Breast epithelium (tissue), 4 donors: ENCODE measurements at places on chromosomes 16 and 17.

- H3K36me3 ChIP-seq, result peaks cover 12% of the 10 kb centered on the region
- DNase-seq, result no peak
- no peak overlapping the region for H3K27ac ChIP-seq
- no peaks in the 10 kb centered on the region for H3K27me3 ChIP-seq
- no peak overlapping the region for H3K4me3 ChIP-seq
- no peaks in the 10 kb centered on the region for H3K4me1 ChIP-seq
Observed at GRCh38 chr17:50380369-50381259, 7.6 kb downstream of the EME1 start.

DNA sequence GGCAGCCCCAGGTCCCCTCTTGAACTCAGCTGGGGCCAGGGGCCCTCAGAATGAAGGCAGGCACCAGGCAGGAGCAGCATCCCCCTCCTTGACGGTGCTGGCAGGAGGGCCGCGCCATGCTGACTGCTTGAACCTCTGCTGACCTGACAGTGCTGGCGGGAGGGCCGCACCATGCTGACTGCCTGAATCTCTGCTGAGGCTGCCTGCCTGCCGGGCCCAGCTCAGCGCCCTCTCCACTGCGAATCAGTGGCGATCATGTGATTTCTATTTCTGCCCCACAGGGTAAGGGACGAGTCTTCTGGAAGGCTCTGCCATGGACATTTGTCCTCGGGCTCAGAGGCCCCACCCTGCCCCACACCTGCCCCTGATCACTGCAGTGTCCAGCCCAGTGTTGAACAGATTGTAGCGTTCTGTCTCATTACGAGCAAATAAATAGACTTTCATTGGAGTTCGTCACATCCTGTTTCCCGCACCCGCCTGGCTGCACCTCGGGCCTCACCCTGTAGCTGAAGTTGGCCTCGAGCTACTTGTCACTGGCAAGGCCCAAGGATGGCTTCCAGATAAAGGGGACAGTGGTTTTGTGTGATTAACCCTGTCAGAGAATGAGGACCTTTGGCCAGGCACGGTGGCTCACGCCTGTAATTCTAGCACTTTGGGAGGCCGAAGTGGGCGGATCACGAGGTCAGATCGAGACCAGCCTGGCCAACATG, 8.6 kb downstream of the C16orf90 start:
- H3K4me3 ChIP-seq, result no peak overlapping the region
- peaks cover 4% of the 10 kb centered on the region for H3K36me3 ChIP-seq
- DNase-seq, result no peak
- no peaks in the 10 kb centered on the region for H3K4me1 ChIP-seq

DNA sequence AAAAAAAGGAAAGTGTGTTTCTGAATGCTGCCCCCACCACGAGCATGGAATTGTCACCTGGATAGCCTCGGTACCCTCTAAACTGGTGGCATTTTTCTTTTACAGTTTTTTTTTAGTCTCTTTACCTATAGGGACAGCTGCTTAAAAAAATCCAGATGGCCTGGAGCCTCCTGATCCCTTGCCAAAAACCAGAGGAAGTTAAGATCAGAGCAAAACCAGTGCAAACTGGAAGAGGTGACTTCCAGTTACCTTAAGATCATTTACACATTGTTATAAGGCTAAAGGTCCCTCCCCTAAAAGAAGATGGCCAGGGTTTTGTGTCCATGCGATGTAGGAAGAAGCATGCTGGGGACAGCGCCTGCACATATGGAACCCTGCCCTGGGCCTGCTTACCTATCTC, 3.5 kb downstream of the MEFV start:
- no peak overlapping the region for H3K27ac ChIP-seq
- no peak for DNase-seq
- no peak overlapping the region for H3K4me3 ChIP-seq
- no peaks in the 10 kb centered on the region for H3K27me3 ChIP-seq
- no peaks in the 10 kb centered on the region for H3K36me3 ChIP-seq
- H3K4me1 ChIP-seq, result no peaks in the 10 kb centered on the region

DNA sequence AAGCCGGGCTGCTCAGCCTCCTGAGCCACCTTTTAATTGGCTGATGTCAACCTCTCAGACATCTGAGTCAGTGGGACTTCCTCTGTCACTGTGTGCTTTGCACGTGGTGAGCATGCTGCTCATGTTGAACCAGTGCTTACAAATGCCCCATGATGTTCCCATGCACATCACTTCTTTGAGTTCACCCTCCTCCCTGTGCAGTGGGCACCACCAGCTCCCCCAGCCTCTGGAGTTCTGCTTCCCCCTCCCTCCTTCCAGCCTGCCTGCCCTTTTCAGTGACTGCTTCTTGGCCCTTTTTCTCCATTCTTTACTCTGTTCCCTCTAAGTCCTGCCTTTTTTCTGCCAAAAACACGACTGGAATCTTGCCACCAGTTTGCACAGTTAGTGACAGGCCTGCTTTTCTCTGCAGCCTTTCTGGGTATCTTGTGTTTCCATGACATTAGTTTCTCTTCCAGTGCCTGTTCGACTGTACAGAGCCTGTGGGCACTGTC, 41.6 kb downstream of the USP10 start:
- no peaks in the 10 kb centered on the region for H3K36me3 ChIP-seq
- no peak overlapping the region for H3K27ac ChIP-seq

GRCh38 chr17:82978765-82979349, 100.6 kb upstream of the METRNL start:
- no peaks in the 10 kb centered on the region for H3K27me3 ChIP-seq
- H3K27ac ChIP-seq, result no peak overlapping the region

DNA sequence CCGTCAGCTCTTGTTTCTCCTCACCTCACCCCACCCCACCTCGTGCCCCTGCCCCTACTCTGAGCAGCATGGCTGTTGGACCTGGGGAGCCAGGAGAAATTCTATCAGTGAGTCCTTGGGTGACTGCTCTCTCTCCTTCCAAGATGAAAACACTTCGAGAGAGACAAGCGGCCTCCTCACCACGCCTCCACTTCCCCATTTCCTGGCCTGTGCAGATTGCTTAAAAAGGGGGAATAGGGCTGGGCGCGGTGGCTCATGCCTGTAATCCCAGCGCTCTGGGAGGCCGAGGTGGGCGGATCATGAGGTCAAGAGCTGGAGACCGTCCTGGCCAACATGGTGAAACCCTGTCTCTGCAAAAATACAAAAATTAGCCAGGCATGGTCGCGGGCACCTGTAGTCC, 9.5 kb downstream of the DLX4 start:
- H3K4me3 ChIP-seq, result no peak overlapping the region
- H3K4me1 ChIP-seq, result no peaks in the 10 kb centered on the region
- H3K27me3 ChIP-seq, result no peaks in the 10 kb centered on the region
- H3K36me3 ChIP-seq, result no peaks in the 10 kb centered on the region
- H3K27ac ChIP-seq, result no peak overlapping the region

DNA sequence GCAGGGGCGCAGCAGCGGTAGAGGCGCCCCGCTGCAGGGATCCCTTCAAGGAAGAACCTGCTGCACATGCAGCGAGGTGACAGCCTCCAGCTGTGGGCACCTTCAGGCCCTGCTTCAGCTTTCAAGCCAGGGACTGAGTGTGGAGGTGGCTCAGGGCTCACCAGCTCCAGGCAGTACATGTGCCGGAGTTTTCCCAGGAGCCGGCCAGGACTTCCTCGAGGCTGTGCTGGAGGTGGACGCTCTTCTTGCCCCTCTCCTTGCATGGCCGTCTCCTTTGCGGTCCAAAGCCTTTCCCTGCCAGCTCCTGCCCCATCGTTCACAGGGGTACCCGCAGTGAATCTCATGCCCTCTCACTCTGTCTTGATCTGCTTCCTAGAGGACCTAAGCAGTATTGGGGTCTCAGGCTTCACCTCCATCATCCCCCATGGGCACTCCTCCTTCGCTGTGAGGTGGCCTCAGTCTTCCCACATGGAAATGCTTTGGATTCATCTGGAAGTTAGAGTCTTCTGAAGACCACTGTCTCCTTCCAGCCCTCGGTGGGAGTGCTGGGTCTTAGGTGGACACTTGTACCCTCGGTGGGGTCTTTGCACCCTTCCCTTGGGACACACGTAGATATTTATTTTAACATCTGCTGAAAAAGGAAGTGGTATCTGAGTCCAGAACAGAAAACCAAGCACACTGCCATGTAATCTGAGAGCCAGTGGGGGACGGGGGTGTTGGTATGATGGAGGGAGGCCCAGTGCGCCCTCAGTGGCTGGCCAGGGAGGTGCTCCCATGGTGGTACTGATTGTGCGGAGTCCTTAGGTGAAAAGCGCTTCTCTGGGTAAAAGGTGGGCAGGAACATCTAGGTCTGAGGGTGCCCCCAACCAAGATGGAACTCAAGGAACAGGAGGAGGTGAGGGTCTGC, 7.0 kb downstream of the XYLT2 start:
- H3K27ac ChIP-seq, result no peak overlapping the region
- peaks cover 5% of the 10 kb centered on the region for H3K36me3 ChIP-seq
- DNase-seq, result no peak
- H3K27me3 ChIP-seq, result no peaks in the 10 kb centered on the region
- no peak overlapping the region for H3K4me3 ChIP-seq
- no peaks in the 10 kb centered on the region for H3K4me1 ChIP-seq

DNA sequence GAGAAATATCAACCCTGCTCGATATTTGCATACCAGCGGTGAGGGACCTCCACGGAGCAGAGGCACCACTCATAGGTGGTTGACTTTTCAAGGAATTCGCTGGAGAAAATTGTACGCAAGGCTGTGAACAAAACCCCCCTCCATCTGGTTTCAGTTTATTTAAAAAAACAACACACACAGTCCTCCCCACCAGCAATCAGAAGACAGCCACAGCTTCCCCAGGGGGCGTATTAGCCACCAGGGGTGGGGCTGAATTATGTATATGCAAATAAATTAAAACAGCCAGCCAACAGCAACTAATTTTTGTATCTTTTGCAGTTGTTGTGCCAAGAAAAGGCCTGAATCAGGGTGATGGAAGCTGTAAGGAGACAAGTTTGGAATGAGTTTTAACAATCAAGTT, 5.9 kb upstream of the HSD11B2 start:
- DNase-seq, result no peak
- H3K4me1 ChIP-seq, result peaks cover 4% of the 10 kb centered on the region
- H3K36me3 ChIP-seq, result no peaks in the 10 kb centered on the region
- H3K27me3 ChIP-seq, result no peaks in the 10 kb centered on the region

GRCh38 chr17:73555199-73555960, 88.9 kb downstream of the SDK2 start:
- H3K27ac ChIP-seq, result no peak overlapping the region
- no peaks in the 10 kb centered on the region for H3K36me3 ChIP-seq
- no peak overlapping the region for H3K4me3 ChIP-seq
- H3K4me1 ChIP-seq, result no peaks in the 10 kb centered on the region
- no peak for DNase-seq
- H3K27me3 ChIP-seq, result no peaks in the 10 kb centered on the region

DNA sequence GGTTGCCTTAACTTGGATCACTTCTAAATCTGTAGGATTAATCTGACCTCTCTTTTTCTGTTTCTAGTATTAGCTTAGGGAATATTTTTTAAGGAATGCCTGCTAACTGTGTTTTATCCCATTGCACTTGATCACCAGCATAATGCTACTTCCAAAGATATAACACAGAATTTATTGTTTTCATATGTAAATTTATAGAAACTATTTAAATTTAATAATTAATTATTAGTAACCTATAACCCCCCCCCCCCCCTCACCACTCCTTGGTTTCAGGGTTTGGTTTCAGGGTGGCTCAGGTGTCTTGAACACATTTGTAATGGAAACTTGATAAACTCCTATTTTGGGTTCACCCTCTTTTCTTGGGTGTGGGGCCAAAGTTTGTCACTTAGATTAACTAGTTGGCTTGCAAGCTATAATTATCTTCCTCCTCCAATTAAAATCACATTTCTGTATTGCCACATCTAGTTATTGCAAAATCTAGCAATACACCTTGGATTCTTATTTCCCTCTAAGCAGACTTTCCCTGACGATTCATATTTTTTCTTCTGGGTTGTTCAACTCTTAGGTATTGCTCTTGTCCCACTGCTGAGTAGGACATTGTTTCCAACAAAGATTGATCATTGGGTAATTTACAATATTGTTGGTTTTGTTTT, 18.3 kb downstream of the KRT12 start:
- H3K4me3 ChIP-seq, result no peak overlapping the region
- no peaks in the 10 kb centered on the region for H3K27me3 ChIP-seq
- no peaks in the 10 kb centered on the region for H3K36me3 ChIP-seq
- no peak overlapping the region for H3K27ac ChIP-seq

- no peaks in the 10 kb centered on the region for H3K36me3 ChIP-seq
- H3K4me3 ChIP-seq, result no peak overlapping the region
- no peak overlapping the region for H3K27ac ChIP-seq
- H3K4me1 ChIP-seq, result no peaks in the 10 kb centered on the region
- no peak for DNase-seq
Observed at GRCh38 chr16:11446566-11447119, 101.4 kb downstream of the RMI2 start.

DNA sequence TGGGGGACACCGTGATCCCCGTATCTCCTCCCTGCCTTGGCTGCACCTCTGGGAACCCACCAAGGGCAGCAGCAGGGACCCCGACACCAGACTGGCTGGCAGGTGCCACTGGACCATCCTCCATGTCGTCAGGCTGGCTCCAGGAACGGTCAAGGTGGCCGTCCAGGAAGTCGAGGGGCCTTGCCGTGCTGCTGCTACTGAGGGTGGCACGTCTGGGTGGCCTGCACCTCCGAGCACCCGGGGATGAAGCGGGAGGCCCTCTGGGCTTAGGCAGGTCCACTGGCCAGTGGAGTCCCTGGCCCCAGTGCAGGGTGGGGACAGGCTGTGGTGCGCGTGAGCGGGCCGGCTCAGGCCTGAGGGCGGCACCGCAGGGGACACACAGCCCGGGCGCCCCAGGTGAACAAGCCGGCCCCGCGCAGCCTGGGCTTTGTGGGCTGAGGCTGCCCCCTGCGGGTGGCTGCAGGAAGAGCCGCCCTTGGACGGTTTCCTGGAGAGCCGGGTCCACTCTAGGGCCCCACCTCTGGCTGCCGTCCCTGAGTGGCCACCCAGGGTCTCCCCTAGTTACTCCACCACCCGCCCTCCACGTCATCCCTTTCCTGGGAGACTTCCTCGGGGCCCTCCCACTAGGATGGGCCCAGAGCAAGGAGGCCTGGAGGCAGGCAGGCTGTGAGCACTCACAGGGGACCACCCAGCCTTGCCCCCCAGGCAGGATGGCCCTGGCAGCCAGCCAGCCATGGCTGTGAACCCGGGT, 42.8 kb upstream of the ZC3H18 start:
- no peaks in the 10 kb centered on the region for H3K36me3 ChIP-seq
- H3K27me3 ChIP-seq, result no peaks in the 10 kb centered on the region
- peaks cover 10% of the 10 kb centered on the region for H3K4me1 ChIP-seq
- no peak overlapping the region for H3K27ac ChIP-seq
- peak; percentile 70 for DNase-seq
- no peak overlapping the region for H3K4me3 ChIP-seq

- H3K36me3 ChIP-seq, result no peaks in the 10 kb centered on the region
- no peak for DNase-seq
- peak overlapping the region; percentile 93 for H3K27ac ChIP-seq
- peak overlapping the region; percentile 99 for H3K4me3 ChIP-seq
- H3K27me3 ChIP-seq, result no peaks in the 10 kb centered on the region
Observed at GRCh38 chr17:49359990-49360795, 1.9 kb downstream of the ZNF652 start.

- no peaks in the 10 kb centered on the region for H3K27me3 ChIP-seq
- DNase-seq, result no peak
- H3K27ac ChIP-seq, result peak overlapping the region; percentile 75
Observed at GRCh38 chr16:67529582-67530012, 968 bp downstream of the RIPOR1 start.

- no peak overlapping the region for H3K4me3 ChIP-seq
- no peaks in the 10 kb centered on the region for H3K4me1 ChIP-seq
- no peaks in the 10 kb centered on the region for H3K36me3 ChIP-seq
- H3K27ac ChIP-seq, result no peak overlapping the region
- no peak for DNase-seq
Observed at GRCh38 chr16:87198328-87198832, 118.8 kb downstream of the C16orf95 start.

GRCh38 chr17:61409301-61410112, 9.9 kb downstream of the TBX2 start:
- peak overlapping the region; percentile 96 for H3K27ac ChIP-seq
- no peaks in the 10 kb centered on the region for H3K4me1 ChIP-seq
- H3K4me3 ChIP-seq, result peak overlapping the region; percentile 73
- peak; percentile 41 for DNase-seq
- peaks cover 4% of the 10 kb centered on the region for H3K27me3 ChIP-seq
